ENCODE measurements at places on chromosomes 7 and 10.

GRCh38 chr7:2041496-2042367, 191.0 kb downstream of the MAD1L1 start:
- no peak for DNase-seq

DNA sequence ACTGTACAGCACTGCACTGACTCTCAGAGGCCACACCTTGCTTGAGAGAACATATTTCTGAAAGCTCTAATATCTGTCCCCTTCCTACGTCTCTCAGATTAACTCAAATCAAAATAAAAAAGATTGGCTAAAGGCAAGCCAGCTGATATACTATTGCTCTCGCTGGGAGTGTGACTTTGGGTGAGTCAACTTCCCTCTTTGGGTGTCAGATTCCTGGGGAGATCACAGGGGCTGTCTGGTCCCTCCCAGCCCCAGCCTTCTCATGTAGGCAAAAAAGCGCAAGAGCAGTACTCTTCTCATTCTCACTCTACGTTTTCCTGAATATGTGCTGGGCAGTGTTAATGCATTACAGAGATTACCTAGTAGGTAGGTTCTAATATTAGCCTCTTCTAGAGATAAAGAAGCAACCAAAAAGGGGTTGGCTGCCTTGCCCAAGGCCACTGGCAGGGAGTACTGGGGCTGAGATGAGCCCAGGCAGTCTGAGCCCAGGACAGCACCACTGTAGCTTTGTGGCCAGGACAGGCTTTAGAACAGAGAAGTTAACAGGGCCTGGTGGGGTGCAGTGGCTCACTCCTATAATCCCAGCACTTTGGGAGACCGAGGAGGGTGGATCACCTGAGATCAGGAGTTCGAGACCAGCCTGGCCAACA, 9.1 kb upstream of the DENND2A start:
- DNase-seq, result no peak

DNA sequence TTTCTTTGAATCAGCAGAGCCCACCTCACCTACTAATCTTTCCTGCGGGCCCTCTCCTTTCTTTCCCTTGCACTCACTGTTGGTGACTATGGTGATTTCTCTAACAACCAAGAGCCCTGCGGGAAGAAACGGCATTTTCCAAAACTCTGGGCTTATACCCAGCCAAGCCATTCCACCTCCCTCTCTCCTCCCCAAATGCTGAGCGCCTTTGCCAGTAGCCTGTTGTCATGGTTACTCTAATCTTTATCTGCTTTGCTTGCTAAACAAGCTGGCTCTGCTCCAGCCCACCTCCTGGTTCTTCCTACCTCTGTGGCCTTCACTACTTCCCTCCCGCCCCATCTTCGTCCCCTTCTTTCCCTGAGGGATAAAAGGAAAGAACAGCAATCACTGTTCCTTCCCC, 86.7 kb downstream of the DGKI start:
- no peak for DNase-seq

DNA sequence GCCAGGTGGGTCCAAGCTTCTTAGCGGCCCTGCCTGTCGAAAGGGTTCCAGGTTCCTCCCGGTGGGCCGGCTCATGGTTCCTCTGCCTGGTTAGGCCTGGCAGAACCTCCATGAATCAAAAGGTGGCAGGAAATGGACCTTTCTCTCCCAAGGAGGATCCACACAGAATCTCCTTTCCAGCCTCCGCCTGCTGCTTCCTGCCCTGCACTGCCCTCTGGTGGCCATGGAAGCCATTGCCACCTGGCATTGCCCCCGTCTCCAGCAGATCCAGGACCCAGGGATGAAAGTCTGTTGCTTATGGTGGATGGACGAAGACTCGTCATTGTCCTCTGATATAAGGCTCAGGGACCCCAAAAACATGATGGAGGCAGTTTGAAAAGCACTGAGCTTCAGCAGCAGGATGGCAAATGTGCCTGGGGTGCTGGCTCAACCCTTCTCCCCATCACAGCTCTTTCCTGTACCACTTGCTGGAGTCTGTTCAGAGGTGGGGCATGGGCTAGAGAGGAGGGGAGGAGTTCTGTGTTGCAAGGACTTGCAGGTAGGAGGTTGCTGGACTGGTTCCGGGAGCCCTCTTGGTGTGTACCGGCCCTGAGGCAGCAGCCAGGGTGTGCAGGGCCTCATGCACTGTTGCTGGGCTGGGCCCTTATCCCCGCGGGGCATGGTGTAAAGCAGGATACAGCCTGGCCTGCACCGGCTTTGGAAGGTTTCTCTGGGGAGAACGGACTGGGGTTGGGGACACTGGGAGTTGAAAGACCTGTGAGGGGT, 11.3 kb upstream of the INMT start:
- DNase-seq, result peak; percentile 46

DNA sequence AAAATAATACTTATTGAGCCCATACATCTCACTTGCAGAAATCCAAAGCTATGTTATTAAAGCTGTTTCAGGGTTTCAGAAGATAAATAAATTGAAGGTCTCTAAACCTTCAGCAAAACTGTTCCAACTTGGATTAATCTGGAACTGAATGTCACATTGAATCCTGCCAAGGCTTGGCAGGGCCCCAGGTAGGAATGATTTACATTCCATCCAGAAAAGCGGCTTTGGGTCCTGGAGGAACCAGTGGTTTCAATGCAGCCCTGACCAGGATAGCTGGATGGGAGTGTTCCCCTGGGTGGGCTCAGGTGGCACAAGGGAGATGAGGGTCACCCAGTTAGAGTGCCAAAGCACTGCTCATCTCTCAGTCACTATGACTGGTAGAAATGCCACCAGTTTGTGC, 37.0 kb upstream of the TMEM72 start:
- no peak for DNase-seq

DNA sequence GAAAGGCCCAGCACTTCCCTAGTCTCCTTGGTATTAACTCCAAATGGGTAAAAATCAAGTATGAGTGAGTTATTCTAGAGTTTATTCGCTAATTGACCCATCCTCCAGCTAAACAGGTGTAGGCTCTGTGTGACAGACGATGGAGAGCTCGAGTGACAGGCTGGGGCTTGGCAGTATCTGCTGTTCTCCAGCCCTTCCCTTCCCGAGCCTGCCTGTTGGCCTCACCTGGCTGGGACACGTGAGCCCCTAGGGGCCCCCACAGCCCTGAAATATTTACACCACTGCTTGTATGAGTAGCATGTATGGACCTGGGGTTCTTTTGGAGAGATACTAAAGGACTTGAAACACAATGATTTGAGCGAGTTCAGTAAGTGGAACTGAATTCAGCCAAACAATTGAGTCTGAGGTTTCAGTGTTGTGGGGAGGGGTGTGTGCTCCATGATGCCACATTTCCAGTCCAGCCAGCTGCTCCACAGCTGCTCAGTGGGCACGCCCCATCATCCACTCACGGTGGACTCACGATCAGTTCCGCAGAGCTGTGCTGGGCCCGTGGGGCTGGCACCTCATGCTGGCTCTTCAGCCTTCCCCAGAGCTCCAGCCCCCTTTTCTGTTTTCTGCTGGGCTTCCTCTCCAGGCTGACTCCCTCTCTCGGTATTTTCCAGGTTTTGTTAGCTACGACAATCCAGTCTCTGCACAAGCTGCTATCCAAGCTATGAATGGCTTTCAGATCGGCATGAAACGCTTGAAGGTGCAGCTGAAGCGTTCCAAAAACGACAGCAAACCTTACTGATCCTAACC, 283.0 kb downstream of the USP6NL start:
- DNase-seq, result no peak

DNA sequence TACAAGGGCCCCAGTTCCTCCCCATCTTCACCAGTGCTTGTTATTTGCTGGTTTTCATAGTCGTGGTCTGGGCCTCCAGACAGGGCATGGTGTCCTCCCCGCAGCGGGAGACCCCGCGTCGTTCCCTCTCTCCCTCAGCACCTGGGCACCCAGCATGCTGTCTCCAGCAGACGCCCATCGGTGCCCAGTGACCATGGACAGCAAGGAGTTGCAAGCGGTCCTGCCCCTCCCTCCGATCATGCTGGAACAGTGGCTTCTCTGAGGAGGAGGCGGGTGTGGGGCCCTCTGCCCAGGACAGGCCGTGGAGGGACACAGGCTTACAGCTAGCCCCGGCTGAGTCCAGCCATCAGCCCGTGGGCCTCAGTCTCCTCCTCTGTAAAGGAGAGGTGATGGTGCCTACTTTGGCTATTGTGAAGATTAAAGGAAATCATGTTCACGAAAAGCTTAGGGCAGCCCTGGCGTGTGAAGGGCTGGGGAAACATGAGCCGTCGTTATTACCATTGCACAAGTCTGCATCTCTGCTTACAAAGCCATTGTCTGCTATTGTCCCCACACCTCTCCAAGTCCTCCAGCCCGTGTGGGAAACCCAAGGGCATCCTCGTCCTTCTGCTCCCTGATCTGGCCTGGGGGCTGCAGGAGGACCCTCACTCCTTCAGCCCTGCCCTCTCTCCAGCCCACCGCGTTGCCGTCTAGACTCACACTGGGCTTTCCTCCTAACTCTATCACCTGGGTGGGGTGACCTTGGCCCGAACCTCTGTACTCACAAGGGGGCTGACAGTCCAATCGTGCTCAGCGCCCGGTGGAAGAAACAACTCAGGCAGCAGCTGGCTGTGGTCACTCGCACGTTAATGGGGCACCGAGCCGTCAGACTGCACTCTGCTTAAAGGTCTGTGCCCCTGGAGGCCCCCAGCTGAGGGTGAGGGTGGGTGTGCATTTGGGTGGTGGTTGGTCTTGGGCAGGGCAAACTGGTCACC, 29.9 kb downstream of the EN2 start:
- DNase-seq, result no peak

Measured in stimulated activated naive CD4-positive, alpha-beta T cell (primary cell).